Endothelial cell (in vitro differentiated cells): ENCODE measurements at places on chromosomes 1 and 21.

- peak; percentile 48 for DNase-seq
Observed at GRCh38 chr1:182446033-182446669, 3.8 kb upstream of the RGSL1 start.

DNA sequence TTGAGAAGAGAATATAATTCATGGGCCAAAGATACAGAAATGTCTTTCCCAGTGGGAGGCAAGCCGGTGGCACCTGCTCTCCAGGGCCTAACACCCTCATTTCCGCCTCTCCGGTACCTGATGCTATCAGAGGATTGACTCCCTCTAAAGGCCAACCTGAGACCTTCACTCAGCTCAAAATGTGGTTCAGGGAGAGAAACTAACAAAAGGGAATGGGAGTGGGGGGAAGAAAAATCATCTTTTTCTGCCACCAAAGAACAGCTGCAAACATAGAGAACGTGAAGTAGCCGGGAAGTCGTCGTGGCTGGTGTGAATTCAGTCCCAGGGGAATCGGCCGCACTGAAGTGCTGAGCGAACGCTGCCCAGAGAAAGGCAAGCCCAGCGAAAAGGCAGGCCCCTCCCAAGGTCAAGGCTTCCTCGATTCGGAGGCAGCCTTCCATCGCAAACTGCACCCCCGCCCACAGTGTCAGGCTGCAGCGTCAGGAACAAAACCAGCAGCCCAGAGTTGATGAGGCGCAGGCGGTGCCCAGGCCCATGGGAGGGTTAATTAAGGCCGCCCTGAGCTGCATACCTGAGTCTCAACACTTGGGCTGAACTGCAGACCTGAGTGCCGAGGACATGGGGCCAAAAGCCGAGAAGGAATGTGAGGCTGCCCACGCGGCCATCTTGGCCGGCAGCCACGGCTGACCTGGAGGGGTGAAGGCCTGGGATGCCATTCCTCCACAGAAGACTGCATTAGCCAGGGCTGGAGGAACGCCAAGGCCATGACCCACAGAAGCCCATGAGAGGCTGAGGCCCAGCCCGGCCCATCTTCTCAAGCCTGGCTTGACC is 160.2 kb downstream of the PSMG1 start:
- DNase-seq = no peak

DNA sequence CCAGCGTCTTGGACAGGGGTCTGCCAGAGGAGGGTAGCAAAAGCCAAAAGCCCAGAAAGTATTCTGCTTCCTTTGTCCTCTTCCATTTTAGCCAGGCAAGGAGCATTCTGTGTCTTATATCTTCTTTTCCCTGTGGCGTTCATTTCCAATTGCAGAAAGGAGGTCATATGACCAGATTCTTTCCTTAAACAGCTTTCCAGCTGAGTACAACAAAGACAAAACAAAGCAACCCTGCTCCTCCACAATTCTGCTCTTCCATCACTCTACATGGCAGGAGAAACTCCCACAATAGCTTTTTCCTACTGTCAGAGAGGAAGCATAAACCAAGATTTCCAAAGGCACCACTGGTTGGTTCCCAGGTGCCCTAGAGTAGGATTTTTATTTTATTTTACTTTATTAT is 19.7 kb downstream of the ENSA start:
- no peak for DNase-seq

GRCh38 chr1:234724516-234725176 is 114.7 kb upstream of the IRF2BP2 start:
- peak; percentile 32 for DNase-seq

DNA sequence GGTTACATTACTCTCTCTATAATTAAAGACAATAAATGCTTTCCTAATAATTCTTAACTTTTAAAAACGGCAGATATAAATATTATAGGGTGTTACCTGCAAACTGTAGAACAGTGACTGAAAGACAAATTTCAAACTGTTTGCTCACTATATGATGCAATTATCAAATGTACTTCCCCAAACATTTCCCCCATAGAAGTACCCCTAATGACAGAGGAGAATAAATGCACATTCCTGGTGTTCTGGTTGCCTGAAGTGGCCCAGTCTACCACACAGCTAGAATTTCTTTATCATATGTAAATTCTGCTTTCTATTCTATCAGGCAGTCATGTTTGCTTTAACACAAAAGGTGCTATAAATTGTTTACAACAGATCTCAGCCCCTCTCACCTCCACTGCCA is 70.4 kb downstream of the VAV3 start:
- no peak for DNase-seq

- DNase-seq = no peak
Observed at GRCh38 chr1:110224240-110224995, 14.3 kb downstream of the KCNC4 start.

DNA sequence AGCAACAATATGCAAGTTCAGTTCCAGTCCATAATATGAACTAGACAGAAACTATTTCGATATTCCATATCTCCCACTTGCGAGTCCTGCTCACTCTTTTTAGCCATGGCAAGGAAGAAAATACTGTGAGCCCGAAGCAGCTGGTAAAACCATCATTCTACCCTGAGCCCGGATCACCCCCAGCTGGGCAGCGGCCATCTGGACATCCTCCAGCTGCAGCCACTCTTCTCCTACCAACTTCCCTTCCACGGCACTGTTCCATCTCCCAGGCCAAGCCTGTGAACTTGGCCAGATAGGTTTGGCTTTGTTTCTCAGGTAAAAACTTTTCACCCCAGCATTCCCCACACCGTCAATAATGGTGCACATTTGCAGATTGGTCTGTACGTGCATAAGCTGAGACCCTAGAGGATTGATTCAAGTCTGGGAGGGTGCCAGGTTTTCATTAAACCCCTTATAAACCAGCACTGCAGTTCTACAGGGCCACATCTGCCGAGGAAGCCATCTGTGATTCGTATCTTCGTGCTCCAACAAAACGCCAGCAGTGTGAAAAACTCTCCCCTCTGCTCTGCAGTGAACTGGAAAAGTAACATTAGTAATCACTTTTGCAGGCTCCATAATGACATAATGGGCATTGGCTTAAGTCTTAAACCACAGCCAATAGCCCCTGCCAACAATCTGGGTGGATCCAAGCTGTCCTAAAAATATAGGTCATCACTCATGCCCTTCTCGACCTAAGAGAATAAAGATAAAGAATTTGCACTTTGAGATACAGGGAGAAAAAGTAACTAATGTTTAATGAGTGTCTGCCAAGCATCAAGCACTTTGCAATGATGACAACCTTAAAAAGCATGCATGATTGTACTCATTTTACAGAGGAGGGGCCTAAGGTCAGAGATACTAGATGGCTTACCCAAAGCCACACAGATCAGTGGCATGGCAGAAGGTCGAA is 205.1 kb downstream of the PLPP3 start:
- no peak for DNase-seq

DNA sequence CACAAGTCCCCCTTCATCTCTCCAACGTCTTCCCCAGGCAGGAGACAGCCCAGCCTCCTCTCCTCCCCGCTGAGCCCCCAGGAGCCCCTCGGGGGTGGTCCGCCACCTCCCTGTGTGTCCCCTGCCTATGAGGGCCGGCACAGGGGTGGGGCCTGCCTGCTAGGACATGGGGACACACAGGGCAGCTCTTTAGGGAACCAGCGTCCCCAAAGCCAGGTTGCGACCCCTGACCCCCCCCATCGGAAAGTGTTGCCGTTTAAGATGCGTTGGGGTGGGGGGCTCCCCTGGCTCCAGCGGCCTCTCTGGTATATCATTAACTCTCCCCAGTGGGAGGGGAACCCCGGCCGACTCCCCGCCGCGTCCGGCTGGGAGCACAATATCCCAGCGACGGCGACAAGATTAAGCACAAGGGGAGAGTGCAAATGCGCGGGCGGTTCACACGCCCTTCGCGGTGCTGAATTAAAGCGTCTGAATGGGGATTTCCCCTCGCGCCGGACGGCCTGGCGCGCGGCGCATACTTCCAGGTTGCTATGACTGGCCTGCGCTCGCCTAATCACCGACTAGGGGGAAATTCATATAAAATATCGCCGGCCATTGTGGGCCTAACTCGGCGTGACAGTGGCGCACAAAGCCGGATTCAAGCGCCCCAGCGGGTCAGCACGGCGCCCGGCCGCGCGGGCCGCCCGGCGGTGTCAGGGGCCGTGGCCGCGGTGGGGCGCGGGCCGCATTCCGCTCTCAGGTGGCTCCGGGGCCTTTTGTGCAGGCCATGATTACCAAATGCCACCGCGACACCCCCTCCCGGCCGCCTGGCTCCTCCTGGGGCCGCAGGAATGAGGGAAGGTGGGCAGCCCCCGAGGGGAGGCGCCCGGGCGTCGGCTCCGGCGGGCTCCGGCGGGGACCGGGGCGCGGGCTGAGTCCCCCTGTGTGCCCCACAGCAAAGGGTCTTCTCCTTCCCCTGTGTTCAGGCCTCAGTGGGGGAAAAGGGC is 30.9 kb downstream of the WNT3A start:
- peak; percentile 34 for DNase-seq

- DNase-seq = no peak
Observed at GRCh38 chr1:208278638-208279037, 34.5 kb upstream of the PLXNA2 start.

DNA sequence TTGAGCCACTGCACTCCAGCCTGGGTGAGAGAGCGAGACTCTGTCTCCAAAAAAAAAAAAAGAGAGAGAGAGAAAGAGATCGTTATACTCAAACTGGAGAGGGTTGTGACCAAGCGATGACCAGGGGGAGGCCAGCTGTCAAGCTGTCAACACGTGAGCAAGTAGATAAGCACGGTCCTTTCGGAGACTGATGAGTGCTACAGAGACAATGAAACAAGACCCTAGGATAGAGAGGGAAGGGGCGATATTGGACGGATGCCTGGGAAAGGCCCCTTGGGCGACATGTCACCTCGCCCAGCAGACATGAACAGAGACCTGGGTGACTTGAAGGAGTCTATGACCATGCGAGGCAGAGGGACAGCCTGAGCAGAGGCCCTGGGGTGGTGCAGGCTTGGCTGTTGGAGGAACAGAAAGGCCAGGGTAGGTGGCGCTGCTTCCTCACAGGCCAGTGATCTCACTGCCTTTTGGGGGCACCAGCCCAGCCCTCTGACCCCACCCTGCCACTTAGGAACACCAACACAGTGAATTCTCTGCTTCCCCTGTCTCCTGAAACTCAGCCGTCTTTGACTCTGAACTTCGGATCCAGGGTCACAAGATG is 100.8 kb upstream of the IFFO2 start:
- no peak for DNase-seq
